HuH-7.5 (cell line): ENCODE measurements at places on chromosomes 13 and 19.

- no peak for DNase-seq
Observed at GRCh38 chr13:64417581-64417980, 2812.6 kb downstream of the PCDH9 start.

DNA sequence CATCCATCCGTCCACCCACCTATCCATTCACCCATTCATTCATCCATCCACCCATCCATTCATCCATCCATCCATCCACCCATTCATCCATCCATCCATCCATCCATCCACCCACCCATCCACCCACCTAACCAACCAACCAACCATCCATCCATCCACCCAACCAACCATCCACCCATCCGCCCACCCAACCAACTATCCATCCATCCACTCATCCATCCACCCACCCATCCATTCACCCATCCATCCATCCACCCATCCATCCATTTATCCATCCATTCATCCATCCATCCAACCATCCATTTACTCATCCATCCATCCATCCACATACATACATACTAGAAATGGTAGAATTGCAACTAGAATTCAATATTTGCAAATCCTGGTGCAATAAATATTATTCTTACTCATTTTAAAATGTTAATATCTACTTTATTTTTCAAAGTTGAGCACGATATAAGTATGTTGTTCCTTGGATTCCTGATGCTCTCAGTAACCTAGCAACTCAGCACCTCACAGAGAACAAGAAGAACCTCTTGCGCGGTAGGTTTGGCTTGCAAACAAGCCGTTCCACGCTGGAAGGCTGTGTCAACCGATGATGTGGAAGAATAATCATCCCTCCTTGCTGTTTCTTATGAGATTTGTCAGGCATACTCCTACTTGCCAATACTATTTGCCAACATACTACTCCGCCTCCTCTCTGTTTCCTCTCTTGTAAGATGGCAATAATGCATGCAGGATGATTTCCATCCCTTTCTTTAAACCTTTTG lies 111.7 kb downstream of the GNG7 start:
- no peak for DNase-seq

- DNase-seq: no peak
Observed at GRCh38 chr19:10812902-10813404, 23.1 kb downstream of the TMED1 start.

DNA sequence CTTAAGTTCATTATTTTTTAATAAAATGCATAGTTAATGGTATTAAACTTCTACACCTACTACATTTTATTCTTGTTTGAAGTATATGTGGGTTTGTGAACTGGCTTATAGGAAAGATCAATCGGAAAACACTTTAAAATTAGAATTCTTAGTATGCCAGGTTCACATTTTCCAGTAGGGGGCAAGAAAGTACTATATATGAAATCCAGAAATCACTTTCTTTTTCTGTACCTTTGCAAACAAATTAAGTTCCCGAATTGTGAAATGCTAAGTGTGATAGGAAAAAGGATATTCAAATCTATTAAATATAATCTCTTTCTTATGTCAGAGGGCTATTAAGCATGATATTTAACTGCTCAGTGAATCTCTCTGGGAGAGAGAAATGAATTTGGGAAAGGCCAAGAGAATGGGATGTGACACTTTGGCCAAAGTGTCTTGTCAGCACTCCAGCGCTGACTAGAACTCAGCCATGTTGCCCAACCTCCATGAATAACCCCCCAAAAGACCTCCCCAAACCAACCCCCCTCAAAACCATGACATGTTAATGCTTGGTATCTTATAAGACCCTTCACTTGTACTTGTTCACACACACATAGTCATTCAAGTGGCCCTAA lies 122.6 kb upstream of the SLC10A2 start:
- no peak for DNase-seq

- DNase-seq: no peak
Observed at GRCh38 chr13:32907211-32907610, 109.0 kb upstream of the KL start.

DNA sequence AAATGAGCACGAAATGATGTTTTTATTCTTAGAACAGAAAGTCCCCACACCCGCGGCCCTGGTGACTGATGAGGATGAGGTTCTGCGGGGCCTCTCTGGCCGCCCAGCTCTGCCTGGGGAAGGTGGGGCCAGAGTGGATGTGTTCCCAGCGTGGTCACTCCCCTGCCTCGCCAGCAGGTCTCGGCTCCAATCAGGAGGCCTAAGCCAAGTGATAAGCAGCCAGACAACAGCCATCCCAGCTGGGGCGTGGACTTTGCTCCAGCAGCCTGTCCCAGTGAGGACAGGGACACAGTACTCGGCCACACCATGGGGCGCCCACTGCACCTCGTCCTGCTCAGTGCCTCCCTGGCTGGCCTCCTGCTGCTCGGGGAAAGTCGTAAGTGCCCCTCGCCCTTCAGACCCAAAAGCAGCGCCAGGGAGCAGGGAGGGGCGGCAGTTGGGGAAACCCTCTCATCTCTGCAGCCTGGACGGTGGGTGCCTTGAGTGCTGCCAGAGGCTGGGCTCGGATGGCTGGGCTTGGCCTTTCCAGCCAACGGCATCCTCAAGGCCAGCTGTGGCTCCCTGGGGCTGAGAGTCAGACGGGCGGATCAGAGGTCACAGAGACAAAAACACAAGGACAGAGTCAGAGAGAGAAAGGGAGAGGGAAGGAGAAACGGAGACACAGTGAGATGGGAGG lies at the start of gene F10:
TSS of gene F10 (plus strand) at position 250 of the 676 bp plus-strand sequence. CDS start at position 307, 57 bp downstream.
- peak; percentile 97 for DNase-seq

DNA sequence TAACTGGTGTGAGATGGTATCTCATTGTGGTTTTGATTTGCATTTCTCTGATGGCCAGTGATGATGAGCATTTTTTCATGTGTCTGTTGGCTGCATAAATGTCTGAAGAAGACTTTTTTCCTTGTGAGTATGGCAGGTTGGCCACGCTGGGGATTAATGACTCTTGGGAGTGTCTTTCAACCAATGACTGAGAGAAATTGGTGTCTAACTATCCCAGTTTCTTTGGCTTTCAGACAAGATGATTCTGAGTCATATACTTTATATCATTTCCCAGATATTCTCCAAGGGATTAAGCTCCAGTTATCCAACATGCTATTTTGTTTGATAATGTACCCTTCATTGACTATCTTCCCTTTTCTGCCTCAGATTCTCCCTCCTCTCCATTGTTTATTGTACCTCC lies 35.5 kb upstream of the CSNK1A1L start:
- DNase-seq: no peak

DNA sequence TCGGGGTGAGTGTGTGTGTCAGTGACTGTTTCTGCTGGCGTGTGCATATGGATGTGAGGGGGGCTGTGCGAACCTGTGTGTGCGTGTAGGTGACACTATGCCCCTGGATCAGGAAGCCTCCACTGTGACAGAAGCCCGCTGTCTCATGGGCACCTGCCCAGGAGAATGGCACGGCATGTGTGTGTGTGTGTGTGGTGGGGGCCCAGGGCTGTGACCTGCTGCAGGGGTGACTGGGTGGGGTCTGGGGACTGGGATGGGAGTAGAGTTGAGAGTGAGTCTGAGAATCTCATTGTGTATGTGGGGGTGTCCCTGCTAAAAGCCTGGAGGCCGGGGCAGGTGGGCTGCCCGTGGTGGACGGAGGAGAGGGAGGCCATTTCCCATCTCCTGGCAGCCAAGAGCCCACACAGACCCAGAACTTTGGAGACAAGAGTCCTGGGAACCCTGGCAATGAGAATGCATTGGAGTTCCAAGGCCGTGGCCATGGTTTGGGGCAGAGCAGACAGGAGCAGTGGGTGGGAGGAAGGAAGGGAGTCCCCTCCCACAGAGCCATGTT lies 6.4 kb upstream of the TPM4 start:
- DNase-seq: no peak

- DNase-seq: no peak
Observed at GRCh38 chr19:6242677-6243076, 37.1 kb downstream of the MLLT1 start.

- no peak for DNase-seq
Observed at GRCh38 chr13:78004821-78005220, 86.2 kb upstream of the EDNRB start.

- DNase-seq: no peak
Observed at GRCh38 chr19:12913011-12913561, 6.0 kb downstream of the SYCE2 start.

DNA sequence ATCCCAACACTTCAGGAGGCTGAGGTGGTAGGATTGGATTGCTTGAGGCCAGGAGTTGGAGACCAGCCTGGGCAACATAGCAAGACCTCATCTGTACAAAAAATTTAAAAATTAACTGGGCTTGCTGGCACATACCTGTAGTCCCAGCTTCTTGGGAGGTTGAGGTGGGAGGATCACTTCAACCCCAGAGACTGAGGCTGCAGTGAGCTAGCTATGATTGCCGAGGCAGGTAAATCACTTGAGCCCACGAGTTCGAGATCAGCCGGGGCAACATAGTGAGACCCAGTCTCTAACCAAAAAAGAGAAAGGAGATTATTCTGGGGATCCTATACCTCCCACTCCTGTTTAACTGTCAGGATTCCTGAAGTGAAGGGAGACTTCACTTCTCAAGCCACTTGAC lies 16.4 kb upstream of the GARRE1 start:
- DNase-seq: no peak

DNA sequence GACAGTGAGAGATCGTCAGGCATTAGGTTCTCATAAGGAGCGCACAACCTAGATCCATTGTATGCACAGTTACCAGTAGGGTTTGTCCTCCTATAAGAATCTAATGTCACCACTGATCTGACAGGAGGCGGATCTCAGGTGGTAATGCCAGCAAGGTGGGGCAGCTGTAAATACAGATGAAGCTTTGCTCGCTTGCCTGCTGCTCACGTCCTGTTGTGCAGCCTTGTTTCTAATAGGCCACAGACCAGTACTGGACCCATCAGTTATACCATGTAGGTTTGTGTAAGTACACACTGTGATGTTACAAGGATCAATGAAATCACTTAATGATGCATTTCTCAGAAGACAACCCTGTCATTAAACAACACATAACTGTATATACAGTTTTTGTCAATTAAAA lies 23.5 kb downstream of the VWA8 start:
- no peak for DNase-seq

DNA sequence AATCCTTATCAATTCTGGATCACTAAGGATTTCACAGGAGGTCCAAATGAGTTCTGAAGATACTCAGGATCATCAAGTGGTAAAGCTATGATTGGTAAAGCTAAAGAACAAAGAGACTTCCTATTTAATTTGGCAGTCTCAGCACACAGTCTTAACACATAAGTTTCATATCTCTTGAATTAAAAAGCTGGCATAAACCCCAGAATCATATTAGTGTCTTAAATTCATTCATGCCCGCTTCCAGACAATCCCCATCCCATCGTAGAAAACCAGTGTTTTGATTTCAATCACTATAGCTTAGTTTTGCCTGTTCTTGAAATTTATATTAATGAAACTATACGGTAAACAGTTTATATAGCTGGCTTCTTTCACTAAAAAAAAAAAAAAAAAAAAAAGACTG lies 278.7 kb downstream of the DIAPH3 start:
- no peak for DNase-seq

GRCh38 chr19:42285988-42286348 lies 16.0 kb upstream of the PRR19 start:
- no peak for DNase-seq

- DNase-seq: no peak
Observed at GRCh38 chr19:4097501-4097900, 26.4 kb downstream of the MAP2K2 start.

GRCh38 chr13:67806796-67807195 lies 576.7 kb upstream of the PCDH9 start:
- DNase-seq: no peak

- DNase-seq: no peak
Observed at GRCh38 chr13:112177450-112178288, 110.7 kb downstream of the SOX1 start.

- no peak for DNase-seq
Observed at GRCh38 chr19:49626226-49626625, 13.7 kb downstream of the RRAS start.
